ENCODE measurements at places on chromosomes 2 and 18. TPM values are rescaled to one million over a fixed set of nuclear protein-coding genes. Genes with fewer than 3 reads are reported as not detected.

DNA sequence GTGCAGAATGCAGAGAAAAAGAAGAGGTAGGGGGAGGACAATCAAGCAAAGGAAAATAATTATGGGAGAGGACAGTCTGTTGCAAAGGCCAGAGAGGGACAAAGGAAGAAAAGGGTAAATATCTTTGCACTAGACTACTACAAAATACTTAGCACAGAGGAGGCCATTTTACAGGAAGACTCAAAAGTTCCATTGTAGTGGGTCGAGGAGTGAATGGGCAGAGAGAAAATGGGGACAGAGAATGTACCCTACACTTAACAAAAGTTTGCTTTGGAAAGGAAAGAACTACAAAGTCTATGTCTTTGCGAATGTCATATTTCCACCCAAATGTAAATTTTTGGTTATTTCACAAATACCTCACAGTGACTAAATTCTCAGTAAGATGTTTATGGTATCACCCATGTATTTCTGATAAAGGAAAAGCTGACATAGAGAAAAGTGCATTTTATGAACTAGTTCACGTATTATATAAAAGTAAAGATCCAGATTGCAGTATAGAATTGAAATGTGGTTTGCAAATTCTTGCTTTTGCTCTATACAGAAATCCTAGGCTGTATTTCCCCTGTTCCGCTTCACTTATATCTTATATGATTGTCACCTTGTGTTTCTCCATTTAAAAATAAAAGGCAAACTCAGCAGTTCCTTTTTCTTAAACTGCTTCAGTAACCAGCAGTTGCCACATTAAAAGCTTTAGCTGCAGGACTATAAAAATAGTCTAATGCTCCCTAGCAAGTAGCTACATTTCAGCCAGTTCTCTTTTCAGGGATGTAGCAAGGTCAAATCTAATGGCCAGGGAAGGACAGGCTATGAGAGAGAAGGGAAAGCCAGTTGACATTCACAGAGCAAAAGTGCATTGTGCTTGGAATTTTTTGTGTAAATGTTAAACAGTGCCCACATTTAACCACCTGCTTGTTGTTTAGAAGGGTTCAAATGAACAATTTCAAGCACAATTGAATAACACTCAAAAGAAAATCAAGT is 79.7 kb upstream of the CYTIP start:
- no peak for ATAC-seq

DNA sequence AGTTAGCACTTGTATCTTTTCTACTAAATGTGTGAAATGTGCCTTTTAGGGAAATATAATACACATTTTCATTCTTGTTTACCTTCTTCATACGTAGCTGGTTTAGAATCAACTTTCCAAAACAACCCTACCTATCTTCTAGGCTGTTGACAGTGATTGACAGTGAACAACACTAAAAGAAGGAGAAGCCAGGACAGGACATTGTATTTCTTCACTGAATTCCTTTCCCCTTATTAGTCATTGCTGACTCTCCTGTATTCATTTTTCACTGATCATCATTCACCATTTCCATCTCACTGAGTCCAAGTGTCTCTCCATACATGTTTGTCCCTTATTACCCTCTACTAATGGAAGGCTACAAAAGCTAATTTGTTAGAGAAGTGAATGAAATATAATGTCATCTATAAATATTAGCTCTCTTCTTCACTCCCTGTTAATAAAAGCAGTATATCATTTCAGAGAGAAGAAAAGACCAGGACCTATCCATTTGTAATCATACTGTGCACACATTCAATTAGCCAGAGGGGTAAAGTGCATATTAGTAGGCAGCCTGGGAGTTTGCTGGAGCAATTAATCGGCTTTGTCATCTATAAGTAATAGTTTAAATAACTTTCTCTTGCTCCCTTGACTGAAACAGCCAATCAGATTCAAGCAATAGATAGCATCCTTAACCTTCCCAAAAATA is 192.5 kb upstream of the FOSL2 start:
- ATAC-seq, result no peak

GRCh38 chr2:85605406-85606115 is 3.1 kb upstream of the TMEM150A start:
- no peak for ATAC-seq

CCDC178 gene
- total RNA-seq, result 2.1 TPM

GRCh38 chr2:61762292-61762691 is 91.6 kb downstream of the FAM161A start:
- no peak for ATAC-seq

CRYBA2 gene
- total RNA-seq, result not detected

DNA sequence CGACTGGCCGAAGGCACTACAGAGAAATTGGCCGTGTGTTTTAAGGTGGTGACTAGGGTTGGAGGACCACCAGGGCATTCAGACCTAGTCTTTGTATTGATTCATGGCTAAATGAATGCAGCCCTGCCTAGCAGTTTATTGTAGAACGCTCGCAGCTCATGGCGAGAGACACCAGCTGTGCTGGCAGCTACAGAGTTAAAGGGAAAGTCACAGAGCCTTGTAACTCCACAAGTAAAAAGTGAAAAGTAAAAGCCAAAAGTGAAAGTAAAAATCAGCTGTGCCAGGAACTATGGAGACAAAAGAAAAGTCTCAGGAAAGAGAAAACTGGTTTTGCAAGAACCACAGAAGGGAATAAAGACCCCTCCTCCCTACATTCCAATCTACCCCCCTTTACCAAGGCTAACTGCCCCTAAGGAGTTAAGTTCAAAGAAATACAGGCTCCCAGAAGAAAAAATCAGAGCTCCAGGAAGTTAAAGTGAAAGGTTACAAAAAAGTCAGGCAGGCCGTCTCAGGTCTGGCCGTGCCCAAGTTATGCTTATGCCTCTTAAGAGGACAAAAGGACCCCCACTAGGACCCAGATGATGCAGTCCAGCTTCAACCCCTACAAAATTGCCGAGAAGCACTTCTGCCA is 46.4 kb upstream of the SELENOI start:
- ATAC-seq, result peak; percentile 35

DNA sequence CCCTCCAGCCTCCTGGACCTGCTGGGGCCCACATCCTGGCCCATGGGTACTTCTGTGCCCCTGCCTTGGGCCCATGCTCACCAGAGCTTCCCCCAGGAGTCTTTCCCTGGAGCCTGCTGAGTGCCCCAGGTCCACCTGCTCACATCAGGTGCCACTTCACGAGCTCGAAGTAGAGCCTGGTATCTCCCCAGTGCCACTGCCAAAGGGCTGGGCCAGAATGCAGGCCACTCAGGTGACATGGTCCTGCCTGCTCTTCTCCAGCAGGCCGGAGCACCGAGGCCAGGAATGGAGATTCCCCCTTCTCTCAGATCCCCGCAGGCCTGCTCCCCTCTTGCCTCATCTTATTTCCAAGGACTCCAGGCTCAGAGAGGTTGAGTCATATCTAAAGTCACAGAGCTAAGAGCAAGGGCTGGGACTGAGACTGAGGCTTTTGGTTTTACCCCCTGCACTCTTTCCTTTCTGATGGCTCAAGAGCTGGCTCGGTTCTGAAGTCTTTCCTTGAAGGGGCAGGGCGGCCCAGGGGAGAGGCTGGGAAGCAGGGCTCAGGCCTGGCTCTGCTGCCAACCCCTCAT is 79.2 kb downstream of the HS1BP3 start:
- ATAC-seq, result no peak

KCNJ3 gene
- total RNA-seq, result 5.3 TPM

LRRC30 gene
- total RNA-seq, result not detected

GRCh38 chr2:76711490-76711889 is 810.7 kb downstream of the LRRTM4 start:
- ATAC-seq, result no peak

All from gastroesophageal sphincter (tissue), 4 donors.